Stimulated activated CD4-positive, alpha-beta T cell treated with anti-CD3 and anti-CD28 coated beads, TNF-alpha, amount 100 ng/mL, for 48 hours (primary cell): ENCODE measurements at places on chromosomes 16 and 17.

GRCh38 chr17:56064506-56064905 is 88.8 kb upstream of the ANKFN1 start:
- DNase-seq, result no peak

DNA sequence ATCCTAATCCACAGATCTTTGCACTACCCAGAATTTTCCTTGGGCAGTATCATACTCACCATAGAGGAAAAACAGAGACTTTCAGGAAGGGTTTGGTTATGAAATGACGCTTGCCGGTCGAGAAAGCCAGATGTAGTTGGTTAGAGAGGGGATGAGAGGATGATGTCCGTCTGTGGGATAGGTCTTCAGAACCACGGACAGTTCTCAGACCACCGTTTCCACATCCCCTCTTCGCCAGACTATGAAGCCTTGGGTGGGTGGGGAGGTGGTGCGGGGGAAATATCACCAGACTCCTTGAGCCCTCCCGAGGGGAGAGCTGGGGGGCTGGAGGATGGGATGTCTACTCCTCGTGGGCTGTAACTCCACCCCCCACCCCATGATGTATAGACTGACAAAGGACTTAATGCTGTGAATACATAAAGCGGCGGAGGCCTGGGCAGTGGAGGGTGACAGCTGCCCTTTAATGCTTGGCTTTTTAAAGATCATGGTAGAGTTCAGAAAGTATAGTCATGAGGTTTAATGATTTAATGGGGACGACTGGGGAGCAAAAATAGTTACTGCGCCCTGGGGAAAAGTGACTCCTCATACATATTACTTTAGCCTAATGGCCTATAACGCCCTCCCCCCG is 96.6 kb downstream of the MRM1 start:
- no peak for DNase-seq

DNA sequence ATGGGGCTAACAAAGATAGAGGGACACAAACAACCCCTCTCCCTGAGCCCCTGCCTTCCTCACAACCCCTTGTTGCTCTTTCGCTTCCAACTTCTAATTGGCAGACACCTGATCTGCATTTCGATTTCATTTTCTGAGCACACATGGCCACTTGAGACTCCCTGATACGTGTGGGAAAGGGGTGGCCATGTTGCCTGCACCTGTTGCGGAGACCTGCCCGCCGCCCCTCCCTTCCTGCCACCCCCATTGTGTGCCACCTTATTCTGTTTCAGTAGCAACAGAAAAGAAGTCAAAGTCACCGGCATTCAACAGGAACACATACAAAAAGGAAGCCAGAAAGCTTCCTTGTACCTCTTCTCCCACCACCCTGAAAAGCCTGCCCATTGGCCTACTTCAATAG is 254.7 kb upstream of the SOX9 start:
- no peak for DNase-seq

DNA sequence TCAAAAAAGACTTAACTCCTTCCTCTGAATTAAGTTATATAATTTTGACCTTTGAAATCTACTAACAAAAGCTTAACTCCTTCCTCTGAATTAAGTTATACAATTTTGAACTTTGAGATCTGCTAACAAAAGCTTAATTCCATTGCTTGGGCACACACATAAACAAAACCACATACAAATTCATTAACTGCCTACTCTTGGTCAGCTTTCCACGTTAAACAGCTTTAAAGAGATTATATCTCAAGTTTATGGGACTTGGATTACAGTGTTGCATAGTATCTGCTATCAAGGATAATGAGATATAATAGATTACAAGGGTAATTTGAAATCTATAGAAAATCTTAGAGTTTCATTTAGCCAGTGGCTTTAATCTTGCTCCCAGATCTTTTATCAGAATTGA is 23.5 kb downstream of the COX10 start:
- DNase-seq, result no peak

DNA sequence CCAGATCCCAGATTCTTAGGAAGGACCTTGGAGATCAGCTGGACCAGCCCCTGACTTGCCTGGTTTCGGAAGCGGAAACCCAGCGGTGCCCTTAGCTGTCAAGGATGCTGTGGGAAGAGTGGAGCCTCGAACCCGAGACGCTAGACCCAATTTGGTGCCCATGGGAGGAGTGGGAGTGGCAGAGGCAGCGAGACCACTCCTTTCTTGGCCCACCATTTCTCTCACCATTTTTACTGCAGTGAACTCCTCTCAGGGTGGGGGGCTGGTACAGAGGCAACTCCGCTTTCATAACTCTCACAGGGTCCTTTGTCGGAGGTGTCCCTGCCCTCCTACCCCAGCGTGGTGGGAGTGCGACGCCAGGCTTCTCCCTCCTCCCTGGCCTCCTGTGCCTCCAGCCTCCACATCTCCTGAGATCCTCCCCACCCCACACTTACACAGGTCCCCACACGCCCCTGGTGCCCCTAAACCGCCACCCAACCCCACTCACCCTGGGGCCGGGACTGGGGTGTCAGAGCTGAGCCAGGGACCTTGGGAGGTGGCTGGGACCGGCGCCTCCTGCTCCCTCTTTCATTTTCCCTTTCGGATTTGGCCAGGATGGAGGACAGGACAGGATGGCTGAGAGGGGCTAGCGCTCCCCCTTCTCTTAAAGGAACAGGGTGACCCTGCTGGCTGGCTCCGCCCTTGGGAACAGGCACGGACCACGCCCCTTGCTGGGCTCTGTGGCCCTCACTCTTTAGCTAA is at the start of gene GJD3:
GJD3 (minus strand) TSS at position 617 of the 741 bp plus-strand sequence. CDS start 922 bp downstream, outside the sequence.
- no peak for DNase-seq

DNA sequence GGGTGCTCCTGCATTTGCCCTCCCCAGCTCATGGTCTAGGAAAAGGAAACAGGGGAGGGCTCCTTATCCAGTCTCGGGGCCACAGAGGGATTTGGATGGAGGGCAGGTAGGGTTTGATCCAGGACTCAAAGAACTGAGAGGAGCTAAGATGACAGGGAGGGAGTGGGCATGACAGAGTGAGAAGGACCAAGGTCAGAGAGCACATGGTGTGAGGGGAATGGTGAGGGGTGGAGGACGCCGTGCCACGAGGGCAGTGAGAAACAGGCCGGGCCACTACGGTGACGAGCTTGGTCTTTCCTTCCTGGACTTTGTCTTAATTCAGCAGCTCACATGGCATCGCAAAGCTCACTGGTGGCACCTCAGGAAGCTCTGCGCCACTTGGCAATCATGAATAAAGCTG is 35.2 kb downstream of the IRF8 start:
- DNase-seq, result no peak
